ENCODE measurements at places on chromosomes 3 and 15.
A peak's percentile ranks its signal among the peaks of the same experiment; 100 is the strongest.

- no peak for DNase-seq
Measured at GRCh38 chr15:94610485-94610884, 379.1 kb downstream of the MCTP2 start.

- DNase-seq, result no peak
Measured at GRCh38 chr3:33167284-33167683, 51.3 kb downstream of the SUSD5 start.

GRCh38 chr3:56801662-56802377 lies at the start of gene ARHGEF3:
TSS of gene ARHGEF3 (minus strand) at chr3:56801949. CDS start at chr3:56801798, 151 bp downstream.
- DNase-seq, result peak; percentile 84

DNA sequence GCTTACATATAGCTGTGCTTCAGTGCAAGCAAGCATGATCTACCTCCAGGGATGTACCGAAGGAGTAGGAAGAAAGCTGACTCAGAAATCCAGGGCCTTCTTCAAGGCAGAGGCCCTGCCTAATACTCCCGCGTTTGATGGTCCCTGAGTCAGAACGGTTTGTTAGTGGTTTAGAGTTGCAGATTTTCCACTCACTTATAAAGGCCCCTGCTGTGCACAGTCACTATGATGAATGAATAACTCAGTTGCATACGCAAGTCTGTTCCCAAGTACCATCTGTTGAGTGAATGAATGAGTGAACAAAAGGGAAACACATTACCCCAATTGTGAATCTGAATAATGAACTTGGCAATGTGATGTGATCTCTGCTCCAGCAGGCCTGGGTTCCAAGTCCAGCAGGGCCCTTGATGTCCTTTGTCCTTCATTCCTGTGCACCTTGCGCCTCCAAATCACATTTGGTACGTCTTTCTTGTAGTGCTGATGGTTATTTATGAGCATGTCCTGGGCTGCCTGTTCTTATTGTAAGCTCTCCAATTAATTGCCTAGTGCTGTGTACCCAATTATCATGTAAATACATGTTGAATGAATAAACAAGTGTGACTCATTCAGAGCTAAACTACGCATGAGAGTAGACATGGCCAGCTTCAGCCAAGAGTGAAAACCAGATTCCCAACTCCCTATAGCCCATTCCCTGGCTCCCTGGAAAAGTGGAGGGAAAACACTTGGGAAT lies 85.3 kb upstream of the LIMD1 start:
- peak; percentile 55 for DNase-seq

- no peak for DNase-seq
Measured at GRCh38 chr3:125042725-125043406, 12.9 kb downstream of the HEG1 start.

- no peak for DNase-seq
Measured at GRCh38 chr15:87871731-87872320, 384.7 kb downstream of the NTRK3 start.

- no peak for DNase-seq
Measured at GRCh38 chr3:184351511-184352148, 9.8 kb downstream of the CLCN2 start.

DNA sequence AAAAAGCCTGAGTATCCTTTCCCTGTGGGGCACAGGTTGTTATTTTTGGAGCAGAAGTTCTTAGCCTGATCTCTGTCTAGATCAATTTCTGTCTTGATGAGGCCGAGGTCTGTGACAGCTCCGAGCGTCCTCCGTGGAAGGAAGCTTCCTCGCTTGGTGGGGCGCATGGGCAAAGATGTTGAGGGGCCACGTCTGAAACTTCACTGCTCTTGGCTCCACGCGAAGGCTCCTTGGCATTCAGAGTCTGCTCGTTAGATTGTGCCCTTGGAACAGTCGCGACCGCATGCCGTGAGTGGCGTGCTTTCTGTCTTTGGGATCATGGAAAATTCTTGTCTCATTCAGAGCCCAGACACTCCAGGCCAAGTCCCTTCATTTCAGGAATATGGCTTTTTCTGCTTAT lies 13.7 kb downstream of the GRK7 start:
- DNase-seq, result no peak

GRCh38 chr15:63156086-63156710 lies 1.1 kb downstream of the RPS27L start:
- DNase-seq, result no peak

- no peak for DNase-seq
Measured at GRCh38 chr3:150760431-150761200, 2.4 kb downstream of the SIAH2 start.

GRCh38 chr15:59438625-59439290 lies 772 bp downstream of the FAM81A start:
- no peak for DNase-seq

- DNase-seq, result no peak
Measured at GRCh38 chr3:49723296-49723627, 489 bp downstream of the GMPPB start.

GRCh38 chr15:58474741-58475323 lies 43.0 kb downstream of the LIPC start:
- no peak for DNase-seq

GRCh38 chr3:186598108-186598784 lies 14.6 kb upstream of the AHSG start:
- DNase-seq, result no peak

DNA sequence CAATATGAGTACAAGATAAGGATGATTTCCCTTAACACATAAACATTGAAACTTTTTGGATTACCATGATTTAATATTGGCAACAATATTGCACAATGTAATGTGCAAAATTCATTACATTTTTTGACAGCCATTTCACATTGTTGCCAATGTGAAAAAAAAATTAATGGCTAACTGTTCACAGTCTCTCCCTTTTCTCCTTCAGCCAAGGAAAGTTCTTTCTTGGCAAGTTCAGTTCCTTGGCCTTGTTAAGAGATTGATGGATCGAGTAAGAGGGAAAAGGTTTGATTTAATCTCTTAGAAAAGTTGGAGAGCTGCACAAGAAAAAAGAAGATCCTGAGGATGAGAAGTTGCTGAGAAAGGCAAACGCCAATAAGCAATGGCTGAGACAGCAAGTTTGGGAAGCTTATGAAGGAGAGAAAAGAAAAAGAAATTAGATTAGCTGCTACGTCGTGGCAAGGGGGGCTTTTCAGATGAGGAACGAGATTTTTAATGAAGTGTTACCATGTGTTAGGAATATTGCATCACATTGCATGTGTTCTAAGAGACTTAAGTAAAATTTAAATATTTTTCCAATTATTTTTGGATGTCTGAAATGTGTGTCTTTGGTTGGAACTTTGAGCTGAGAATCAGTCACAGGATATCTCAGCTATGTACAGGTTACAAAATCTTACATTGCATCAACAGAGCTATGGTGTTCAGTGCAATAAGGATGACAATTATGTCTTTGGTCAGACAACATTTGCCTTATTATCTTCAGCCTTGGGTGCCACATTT lies 61.4 kb upstream of the ZNF280D start:
- no peak for DNase-seq

DNA sequence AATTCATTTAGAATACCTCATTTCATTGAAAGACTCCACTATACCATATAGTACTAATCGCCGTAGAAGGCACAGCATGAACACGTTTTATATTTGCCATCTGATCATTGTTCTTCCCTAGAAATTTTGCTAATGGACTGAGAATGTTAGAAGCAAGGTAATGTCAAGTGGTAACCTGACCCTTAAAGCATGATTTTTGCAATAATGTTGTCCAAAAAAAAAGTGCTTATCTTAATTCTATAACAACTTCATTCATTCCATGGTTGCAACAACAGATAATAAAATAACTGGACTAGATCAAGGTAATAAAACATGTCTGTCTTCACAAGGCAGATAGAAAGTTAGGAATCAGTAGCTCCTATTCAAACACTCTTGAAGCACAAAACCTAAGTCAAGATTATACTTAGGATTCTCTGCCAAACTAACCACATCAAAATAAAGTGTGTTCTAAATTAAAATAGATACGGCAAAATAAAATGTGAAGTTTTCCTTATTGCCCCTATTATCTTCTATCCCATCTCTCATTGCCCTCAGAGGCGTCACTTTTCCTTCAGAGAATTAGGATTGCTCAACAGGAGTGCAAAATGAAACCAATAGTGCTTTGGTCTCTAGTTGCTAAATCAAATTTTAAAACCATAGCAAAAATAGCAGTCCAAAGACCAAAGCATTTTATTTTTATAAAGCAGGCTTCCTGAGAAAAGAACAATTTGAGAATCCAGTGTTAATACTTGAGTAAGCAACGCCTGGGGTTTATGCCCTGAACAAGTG lies 317.4 kb upstream of the UBE2E2 start:
- DNase-seq, result no peak

GRCh38 chr3:71541313-71541712 lies 42.2 kb downstream of the FOXP1 start:
- DNase-seq, result no peak

- no peak for DNase-seq
Measured at GRCh38 chr3:146470425-146470990, 1.1 kb upstream of the PLSCR2 start.

DNA sequence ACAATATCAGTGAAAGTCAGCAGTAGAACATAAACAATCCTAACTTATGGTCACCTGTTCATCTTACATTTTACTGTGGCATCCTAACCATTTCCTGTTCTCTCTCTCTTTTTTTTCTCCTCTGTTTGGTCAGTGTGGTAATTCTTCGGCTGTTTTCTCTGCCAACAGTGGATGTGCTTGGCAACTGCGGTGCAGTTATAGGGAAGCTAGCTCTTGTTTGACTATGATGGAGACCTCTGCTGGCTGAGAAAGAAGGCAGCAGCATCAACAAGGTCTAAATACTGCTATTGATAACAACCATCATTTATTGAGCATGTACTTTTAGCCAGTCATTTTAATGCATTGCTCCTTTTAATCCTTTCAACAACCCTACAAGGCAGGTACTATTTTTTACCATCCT lies 723 bp upstream of the DRD3 start:
- no peak for DNase-seq

- DNase-seq, result no peak
Measured at GRCh38 chr3:131730581-131730980, 227.8 kb upstream of the MRPL3 start.

- DNase-seq, result no peak
Measured at GRCh38 chr3:150737874-150738679, 24.9 kb downstream of the SIAH2 start.

DNA sequence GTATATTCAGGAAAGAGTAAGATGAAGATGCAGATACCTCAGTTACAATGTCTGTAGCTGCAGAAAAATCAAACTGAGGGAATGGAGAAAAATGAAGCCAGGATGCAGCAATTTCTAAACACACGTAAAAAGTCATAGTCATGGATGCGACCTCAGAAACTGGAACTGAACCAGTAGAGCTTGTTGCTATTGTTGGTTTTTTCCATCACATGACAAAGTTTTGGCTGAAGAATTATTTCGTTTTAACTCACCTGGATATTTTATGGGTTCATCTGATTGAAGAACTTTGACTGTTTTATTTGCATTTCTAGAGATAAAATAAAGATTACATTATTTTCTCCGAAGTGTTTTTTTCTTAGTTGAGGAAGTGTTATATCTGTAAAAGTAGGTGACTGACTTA lies 591.2 kb downstream of the ZBBX start:
- DNase-seq, result no peak

DNA sequence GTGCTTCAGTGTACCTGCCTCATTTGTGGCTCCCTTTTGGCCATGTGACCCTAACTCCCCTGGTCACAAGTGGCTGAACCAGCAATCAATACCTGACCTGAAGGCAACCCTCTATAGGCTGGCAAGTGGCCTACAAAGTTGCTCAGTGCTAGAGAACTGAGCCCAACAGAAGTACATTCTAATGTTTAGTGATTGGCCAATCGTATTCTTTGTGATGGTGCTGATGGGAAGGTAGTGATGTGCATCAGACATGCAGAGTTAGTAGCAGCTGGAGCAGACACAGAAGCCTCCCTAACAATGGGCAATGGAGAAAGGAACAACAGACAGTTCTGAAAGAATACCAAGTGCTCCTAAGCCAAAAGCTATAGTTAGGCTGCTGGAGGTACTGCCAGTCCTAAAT lies 10.4 kb upstream of the ATOSA start:
- no peak for DNase-seq

DNA sequence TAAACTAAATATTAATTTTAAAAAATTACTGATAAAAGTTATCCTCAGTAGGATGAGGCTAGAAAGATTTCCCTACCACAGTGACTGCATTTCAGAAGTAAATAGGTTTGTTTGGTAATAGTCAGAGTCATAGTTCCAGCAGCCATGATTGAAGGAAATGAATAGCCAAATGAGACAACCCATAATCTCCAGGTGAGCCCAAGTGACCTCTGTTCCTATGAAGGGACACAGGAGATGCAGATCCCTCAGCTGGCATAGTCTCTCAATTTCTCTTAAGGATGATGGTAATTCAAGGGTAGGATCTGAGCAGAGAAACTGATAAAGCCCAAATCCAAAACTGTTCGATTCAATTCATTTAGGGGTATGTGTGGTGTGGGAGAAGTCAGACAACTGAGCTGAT lies 461.8 kb downstream of the RAP2B start:
- no peak for DNase-seq

- DNase-seq, result no peak
Measured at GRCh38 chr3:171199473-171199829, 172.9 kb upstream of the SLC2A2 start.

DNA sequence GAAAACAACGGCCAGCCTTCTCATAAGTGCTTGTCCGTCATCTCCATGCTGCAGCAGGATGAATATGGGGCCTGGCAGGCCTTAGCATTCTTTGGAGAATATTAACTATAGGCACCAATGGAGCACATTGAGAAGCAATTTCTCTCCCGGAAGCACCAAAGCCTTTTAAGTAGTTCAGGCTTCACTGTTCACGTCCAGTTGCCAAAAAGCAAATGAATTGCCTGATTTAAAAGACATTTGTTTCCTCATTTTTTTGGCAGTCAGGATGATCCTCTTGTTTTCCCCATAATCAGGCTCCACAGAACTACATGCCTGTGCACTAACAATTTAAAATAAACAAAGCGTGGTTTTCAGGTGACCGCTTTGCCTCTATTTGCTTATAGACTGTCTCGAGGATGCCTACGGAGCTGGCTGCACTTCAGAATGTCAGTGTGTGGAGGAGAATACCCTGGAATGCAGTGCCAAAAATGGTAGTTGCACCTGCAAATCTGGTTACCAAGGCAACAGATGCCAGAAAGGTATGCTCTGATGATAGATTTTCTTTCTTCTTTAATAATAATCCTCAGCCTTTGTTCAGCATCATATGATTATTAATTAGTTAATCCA lies 725.2 kb upstream of the GOLIM4 start:
- no peak for DNase-seq

DNA sequence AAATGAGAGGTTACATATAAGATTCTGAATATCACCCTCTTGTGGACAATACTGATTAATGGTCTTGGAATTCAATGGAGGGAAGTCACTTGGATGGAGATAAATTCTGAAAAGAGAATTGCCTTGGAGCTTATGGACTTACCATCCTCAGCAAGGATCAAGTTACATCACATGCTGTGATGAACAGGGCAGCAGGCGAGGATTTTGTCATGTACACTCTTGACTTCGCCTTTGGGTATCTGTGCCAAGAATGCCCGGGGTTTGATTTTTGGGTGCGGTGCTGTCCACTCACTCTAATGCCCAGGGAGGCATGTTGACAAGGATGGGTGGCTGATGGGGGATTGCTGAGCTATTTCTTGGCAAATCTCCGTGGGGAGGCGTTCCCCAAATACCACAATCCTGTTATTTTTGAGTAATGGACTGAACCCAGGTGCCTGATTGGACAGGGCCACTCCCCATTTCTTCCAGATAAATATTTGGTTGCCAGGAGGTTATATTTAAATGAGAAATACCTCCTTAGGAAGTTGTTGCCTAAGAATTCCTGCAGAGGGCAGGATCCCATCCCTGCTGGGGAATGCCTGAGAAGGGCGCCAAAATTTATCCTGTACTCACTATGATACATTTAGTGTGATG lies 96.3 kb downstream of the TPRG1 start:
- DNase-seq, result no peak

- peak; percentile 72 for DNase-seq
Measured at GRCh38 chr15:68589783-68590710, 11.3 kb downstream of the CORO2B start.

Measured in hypothalamus (tissue), 51 donors.